ENCODE measurements at places on chromosomes 13 and 19. TPM values are rescaled to one million over a fixed set of nuclear protein-coding genes. Genes with fewer than 3 reads are reported as not detected.

DNA sequence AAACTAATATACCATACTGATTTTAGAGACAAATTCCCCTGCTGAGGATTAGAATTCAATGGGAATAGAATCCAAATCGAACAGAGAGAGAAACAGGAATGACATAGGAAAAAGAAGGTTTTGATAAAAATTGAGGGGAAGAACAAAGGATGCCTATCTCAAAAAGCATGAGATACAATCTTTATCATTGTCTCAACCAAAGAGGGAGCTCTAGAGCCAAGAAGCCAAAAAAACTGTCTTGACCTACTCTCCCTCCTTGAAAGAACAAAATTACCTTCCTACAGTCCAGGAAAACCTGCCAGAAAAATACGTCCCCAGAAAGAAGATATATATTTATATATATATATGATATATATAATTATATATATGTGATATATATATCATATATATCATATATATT, 39.2 kb upstream of the MIR17HG start:
- no peak for DNase-seq

- DNase-seq = peak; percentile 37
Measured at GRCh38 chr19:1063030-1063908, 3.7 kb upstream of the ARHGAP45 start.

- no peak for DNase-seq
Measured at GRCh38 chr13:30908416-30908980, 2.4 kb downstream of the MEDAG start.

Gene CCDC8
- total RNA-seq = 1.1 TPM

GRCh38 chr13:80921541-80921940, 580.6 kb upstream of the SPRY2 start:
- no peak for DNase-seq

DNA sequence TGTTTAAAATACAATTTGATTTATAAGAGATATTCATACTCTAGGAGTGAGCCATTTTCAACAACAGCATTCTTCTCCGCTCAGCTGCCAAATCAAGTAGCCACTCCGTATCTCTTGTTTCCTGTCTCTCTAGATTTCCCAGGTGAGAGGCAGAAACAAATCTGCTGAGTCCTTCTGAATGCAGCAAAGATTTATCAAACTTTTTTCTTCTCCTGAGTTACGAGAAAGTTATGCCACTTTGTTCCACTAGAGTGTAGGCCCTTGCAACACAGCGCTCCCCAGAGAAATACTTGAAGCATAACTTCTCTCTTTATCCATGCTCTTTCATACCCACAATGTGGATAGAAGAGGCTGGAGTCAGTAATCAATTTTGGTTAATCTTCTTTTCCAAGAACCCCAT, 1960.8 kb downstream of the OLFM4 start:
- no peak for DNase-seq

Gene ZNF665
- total RNA-seq = 2.2 TPM

DNA sequence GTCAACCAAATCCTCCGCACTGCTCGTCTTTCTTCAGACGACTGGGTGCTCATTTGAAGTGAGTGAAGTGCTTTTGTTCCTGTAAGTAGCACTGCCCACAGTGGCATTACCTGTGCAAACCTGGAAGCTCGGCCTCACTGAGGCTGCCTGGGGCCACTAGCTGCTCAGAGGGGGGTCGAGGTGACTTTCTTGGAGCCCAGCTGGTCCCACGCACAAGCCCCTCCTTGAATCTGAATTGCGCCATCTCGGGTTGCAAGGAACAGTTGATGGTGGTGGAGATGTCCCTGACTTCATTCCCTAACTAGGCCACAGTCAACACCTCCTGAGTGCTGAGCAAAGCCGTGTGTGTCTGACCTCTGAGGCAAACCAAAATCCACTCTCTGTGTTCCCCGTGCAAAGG, 79.3 kb upstream of the GPR183 start:
- DNase-seq = no peak

GRCh38 chr13:41496420-41497234, 39.3 kb downstream of the RGCC start:
- DNase-seq = no peak

GRCh38 chr13:33172400-33172799, 113.2 kb downstream of the STARD13 start:
- no peak for DNase-seq

Gene C19orf25
- total RNA-seq = 27.3 TPM

DNA sequence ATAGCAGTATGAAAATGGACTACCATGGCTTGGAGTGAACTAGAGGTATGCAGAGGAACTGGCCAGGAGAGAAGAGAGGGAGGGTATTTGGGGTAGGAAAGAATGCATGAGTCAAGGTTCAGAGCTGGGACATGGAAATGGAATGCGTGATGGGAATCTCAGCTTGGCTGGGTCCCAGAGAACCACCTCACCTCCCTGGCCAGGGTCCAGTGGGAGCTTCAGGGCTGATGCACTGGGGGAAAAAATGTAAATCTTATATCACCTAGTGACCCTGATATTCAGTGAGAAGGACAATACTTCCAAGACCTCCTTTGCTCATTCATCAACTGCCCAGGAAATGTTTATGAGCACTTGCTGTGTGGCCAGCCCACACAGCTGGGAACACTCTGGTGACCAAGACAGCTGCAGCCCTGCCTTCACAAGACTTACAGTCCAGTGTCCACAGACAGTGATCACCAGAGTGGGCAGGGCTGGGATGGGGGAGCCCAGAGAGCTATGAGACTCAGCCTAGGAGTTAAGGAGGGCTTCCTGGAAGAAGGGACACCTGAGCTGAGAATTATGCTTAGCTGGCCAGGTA, 12.8 kb downstream of the IGSF23 start:
- DNase-seq = no peak

Gene CD22
- total RNA-seq = 1.6 TPM

- no peak for DNase-seq
Measured at GRCh38 chr19:43754253-43754502, 584 bp downstream of the SMG9 start.

Gene PLPP2
- total RNA-seq = 83.4 TPM

GRCh38 chr13:27628081-27628480, 6.4 kb downstream of the POLR1D start:
- no peak for DNase-seq

Gene ZNF490
- total RNA-seq = 7.5 TPM

DNA sequence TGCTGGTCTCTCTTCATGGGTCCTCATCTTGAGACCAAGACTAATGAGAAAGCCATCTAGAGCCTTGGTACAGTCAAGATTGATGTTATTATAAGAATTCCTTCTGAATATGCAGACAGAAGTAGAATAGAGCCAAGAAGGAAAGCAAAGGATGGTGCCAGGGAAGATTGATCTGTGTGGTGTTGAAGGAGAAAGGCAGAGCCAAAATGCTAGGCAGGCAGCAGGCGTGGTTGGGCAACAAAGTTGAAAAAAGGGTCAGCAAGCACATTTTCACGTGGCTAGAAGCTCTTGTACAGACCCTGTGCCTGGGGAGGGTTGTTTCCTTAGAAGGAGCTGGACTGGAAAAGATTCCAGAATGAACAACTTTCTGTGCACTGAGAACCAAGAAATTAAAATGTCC, 319.7 kb upstream of the ARGLU1 start:
- DNase-seq = no peak

- peak; percentile 80 for DNase-seq
Measured at GRCh38 chr13:28564030-28564429, 69.1 kb upstream of the FLT1 start.

Gene CAPS
- total RNA-seq = 15.0 TPM

DNA sequence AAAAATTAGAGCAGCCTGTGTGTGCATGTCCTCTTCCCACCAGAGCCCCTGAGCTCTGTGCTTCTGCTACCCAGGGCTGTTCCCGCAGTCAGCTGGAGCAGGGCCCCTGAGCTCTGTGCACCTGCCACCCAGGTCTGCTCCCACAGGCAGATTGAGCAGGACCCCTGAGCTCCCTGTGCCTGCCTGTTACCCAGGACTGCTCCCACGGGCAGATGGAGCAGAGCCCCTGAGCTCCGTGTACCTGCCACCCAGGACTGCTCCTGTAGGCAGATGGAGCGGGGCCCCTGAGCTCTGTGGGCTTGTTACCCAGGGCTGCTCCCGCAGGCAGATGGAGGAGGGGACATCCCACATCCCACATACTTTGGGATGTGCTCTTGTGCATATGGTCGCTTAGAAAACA, 186.8 kb upstream of the SOX1 start:
- no peak for DNase-seq

Gene SIGLEC7
- total RNA-seq = 0.35 TPM

- DNase-seq = peak; percentile 49
Measured at GRCh38 chr19:41696402-41697197, 8.5 kb upstream of the CEACAM7 start.

- no peak for DNase-seq
Measured at GRCh38 chr13:41471785-41472184, 14.4 kb downstream of the RGCC start.

DNA sequence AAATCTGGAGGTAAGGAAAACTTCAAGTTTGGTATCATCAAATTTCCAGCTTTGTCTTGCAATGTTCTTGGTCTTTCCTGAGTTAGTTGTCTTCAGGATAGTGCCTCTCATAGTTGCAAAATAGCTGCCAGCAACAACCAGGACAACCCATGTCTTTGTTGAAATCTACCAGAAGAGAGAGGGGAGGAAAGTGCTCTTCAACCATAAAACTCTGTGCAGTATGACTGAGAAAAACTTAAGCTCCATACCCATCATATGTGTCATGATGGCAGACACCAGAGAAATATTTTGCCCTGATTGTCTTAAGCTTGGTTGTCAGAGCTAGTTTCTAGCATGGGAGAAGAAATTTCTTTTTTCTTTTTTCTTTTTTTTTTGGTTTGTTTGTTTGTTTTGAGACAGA, 103.3 kb downstream of the SPRY2 start:
- no peak for DNase-seq

Gene ADGRE3
- 1.2 TPM for total RNA-seq

DNA sequence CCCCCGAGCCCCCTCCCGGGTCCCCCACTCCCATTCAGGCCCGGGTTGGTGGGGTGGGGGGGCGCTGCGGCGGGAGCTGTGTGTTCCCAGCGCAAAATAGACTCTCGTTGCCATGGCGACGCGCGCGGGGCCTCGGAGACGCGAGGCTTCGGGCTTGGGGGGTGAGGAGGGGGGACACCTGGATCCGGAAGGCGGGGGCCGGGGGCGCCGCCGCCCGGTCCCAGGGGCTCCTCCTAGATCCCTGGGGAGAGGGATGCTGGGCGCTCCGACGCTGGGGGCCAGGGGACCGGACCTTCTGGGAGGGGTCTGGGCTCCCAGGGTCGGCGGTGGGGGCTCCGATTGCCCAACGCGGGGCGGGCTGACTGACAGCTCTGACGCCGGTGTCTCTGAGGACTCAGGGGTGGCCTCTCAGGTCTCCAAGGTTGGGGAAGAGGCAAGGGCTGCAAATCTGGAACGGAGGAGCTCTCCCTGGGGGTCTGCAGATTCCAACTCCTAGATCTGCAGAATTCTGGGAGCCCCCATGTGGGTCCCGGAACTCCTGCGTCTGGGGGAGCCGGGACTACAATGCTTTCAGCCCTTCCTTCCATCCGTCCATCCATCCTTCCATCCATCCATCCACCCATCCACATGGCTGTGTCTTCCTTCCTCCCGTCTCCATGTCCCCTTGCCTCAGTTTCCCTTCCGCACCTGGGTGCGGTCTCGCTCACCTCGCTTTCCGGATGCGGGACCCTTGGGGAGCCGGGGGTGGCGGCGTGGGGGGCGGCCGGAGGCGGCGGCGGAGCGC, 9.1 kb upstream of the SHISA7 start:
- DNase-seq = no peak

- no peak for DNase-seq
Measured at GRCh38 chr19:3518255-3518654, 12.1 kb downstream of the FZR1 start.

GRCh38 chr13:49444524-49445395, 686 bp downstream of the SETDB2 start:
- DNase-seq = peak; percentile 39

Gene FGF9
- 1.2 TPM for total RNA-seq

GRCh38 chr13:74889321-74889720, 592.6 kb downstream of the TBC1D4 start:
- no peak for DNase-seq

Gene PCDH17
- 2.4 TPM for total RNA-seq

Gene PPP1R15A
- 33.3 TPM for total RNA-seq

Gene UBE2L5
- not detected for total RNA-seq

- DNase-seq = no peak
Measured at GRCh38 chr13:34420702-34421346, 521.2 kb upstream of the NBEA start.

- no peak for DNase-seq
Measured at GRCh38 chr13:108775597-108775996, 146.2 kb downstream of the MYO16 start.

DNA sequence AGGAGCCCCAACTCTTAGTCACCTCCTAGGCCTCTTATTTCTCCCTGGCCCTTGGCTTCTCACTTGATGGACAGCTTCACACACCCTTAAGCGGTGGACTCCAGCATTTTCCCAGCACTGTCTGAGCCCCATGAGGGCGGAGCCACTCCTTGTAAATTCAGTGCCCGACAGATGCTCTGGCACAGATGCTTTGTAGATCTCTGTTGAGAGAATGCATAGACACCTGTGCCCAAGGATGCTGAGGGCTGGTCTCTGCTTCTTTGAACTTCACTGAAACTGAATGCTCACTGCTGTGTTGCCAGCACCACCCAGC, 3.3 kb downstream of the SYCN start:
- DNase-seq = no peak

GRCh38 chr19:44005973-44006372, 3.2 kb downstream of the ZNF230 start:
- no peak for DNase-seq

DNA sequence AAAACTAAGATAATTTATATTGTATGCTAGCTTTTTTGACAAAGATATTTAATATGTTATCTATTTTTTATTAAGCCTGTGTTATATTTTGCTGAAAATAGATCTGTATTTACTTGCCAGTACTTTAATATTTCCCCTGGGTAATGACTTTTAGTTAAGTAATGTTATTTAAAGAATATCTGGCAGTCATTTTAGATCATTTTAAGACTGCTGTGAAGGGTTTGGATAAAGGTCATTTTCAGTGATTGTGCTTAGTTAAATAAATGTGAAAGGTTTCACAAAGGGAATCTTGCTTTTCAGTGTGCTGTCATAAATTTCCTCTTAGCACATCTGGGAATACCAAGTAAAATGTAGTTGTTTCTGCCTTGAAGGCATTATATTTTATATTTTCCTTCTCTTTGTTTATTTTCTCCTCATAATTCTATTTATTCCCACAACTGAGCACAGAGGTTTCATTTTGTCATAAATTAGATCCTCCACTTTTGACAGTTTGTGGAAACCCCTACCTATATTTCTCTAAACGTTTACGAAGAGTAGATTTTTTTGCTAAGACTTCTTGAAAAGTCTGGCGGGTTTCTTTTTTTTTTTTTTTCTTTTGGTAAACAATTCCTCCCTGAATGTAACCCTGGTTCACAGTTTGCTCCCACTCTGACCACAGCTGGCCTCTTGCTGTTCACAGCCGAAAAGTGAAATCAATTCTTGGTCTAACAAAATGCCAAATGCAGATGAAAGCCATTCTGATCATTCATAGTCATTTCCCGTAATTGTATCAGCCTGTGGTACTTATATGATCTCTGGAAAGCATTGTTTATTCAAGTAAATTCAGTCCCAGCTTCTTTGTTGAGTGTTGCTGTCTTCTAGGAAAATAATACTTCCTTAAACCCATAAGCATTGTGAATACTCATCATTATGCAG, 87.8 kb downstream of the MAB21L1 start:
- no peak for DNase-seq

GRCh38 chr13:20161951-20162300, 1.1 kb upstream of the GJA3 start:
- no peak for DNase-seq

Gene CGB8
- not detected for total RNA-seq

All from colonic mucosa (tissue), 4 donors.